ENCODE measurements at places on chromosomes 2 and 18. TPM values are rescaled to one million over a fixed set of nuclear protein-coding genes. Genes with fewer than 3 reads are reported as not detected.

- H3K4me1 ChIP-seq: peaks cover 20% of the 10 kb centered on the region
- no peak overlapping the region for H3K4me3 ChIP-seq
- no peak overlapping the region for H3K27ac ChIP-seq
- no peaks in the 10 kb centered on the region for H3K27me3 ChIP-seq
Observed at GRCh38 chr2:235692671-235693171, 198.9 kb downstream of the AGAP1 start.

Gene DSG4
- not detected for total RNA-seq

Gene KCNF1
- total RNA-seq: not detected

DNA sequence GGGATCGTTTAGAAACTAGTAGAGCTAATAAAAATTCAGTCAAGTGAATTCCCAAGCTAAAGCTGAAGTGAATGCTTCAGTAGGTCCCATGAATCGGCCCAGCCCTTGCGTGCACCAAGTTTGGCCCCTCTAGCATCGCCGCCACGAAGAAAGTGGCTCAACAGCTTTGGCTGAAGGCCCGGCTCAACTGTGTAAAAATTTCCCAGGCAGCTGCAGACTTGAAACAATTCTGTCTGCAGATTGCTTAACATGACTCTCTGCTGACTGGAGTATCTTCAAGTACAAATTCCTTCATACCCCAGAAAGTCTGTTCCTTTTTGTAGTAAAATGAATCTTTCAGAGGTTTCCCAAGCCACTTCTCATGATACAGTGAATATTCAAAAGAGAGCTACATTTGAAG is 32.7 kb downstream of the ALMS1 start:
- peaks cover 7% of the 10 kb centered on the region for H3K36me3 ChIP-seq
- H3K27ac ChIP-seq: no peak overlapping the region
- no peaks in the 10 kb centered on the region for H3K27me3 ChIP-seq
- H3K4me1 ChIP-seq: peaks cover 8% of the 10 kb centered on the region
- DNase-seq: no peak

DNA sequence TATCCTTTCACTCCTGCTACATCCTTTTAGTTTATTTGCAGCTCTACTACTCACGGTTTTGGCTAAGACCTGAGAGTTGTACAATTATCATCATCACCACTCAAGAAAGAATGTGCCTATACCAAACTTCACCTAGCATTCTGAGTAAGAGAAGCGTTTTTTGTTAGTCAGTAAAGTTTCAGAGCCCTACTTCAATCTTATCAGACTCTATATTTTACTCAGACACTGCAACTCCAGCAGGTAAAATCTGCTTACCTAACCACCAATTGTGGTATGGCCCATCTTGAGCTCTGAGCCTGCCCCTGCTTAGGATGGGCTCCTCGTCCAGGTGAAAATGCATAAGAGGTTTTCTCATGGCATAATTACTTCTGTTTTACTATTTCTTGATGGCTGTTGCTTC is 37.1 kb downstream of the ICOS start:
- H3K36me3 ChIP-seq: no peaks in the 10 kb centered on the region
- H3K27me3 ChIP-seq: peaks cover 49% of the 10 kb centered on the region
- H3K4me1 ChIP-seq: no peaks in the 10 kb centered on the region
- DNase-seq: no peak

Gene SERPINB2
- total RNA-seq: not detected

DNA sequence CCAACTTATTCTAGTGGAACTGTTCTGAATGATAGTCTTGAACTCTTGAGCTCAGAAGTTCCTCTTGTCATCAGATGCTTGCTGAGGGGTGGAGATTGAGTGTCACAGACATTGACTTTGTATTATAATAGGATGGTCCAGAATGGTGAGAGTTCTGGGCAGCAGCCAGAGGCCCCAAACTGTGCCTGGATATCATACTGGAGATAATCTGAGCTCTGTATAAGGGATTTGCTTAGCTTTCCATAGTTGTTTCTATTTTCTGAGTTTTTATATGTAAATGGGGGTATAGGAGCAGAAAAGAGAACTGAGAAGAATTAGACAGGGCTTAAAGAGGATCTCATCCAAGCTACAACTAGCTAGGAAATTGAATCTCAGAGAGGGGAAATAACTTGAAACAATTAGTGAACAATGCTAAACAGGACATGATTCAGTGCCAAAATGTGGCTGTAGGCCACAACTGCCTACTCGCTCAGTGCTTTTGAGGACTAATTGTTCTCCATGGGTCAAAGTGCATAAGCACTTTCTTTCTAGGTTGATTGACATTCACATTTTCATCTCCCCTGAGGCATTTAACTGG is 10.1 kb upstream of the LCLAT1 start:
- no peaks in the 10 kb centered on the region for H3K36me3 ChIP-seq
- H3K4me1 ChIP-seq: peaks cover 24% of the 10 kb centered on the region
- DNase-seq: no peak
- H3K4me3 ChIP-seq: no peak overlapping the region
- no peaks in the 10 kb centered on the region for H3K27me3 ChIP-seq

DNA sequence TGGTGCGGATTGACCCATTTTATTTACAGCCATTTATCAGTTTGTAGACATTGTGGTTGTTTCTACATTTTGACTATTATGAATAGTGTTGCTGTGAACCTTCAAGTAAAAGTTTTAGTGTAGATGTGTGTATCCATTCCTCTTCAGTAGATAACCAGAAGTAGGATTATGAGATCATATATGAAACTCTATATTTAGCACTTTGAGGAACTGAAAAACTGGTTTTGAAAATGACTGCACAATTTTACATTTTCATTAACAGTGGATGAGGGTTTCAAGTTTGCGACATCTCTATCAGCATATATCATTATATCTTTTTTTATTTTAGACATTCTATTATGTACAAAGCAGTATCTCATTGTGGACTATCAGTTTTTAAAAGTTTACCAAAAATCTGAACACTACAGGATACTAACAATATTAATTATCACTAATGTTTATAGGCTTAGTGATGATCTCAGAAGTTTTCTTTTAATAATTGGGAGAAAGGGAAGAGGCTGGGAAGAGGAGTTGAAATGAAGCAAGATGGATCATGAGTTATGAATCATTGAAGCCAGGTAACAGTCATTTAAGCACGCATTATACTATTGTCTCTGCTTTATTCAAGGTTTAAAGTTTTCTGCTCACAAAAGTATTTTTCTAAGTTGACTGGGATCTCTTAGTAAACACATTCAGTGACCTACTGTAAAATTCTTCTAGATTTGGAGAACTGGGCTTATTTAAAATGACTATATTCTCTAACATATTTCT is 329.0 kb upstream of the LRATD1 start:
- H3K36me3 ChIP-seq: no peaks in the 10 kb centered on the region
- H3K27ac ChIP-seq: no peak overlapping the region
- no peak for DNase-seq
- no peak overlapping the region for H3K4me3 ChIP-seq
- no peaks in the 10 kb centered on the region for H3K4me1 ChIP-seq

Gene RNF152
- total RNA-seq: 76.4 TPM

- H3K4me1 ChIP-seq: no peaks in the 10 kb centered on the region
- H3K36me3 ChIP-seq: no peaks in the 10 kb centered on the region
- H3K4me3 ChIP-seq: no peak overlapping the region
- H3K27me3 ChIP-seq: no peaks in the 10 kb centered on the region
Observed at GRCh38 chr2:150750720-150751119, 263.3 kb upstream of the RND3 start.

Gene NEU2
- not detected for total RNA-seq

Gene GALNT13
- not detected for total RNA-seq

GRCh38 chr2:159124441-159124911 is 156.0 kb downstream of the TANC1 start:
- peaks cover 6% of the 10 kb centered on the region for H3K36me3 ChIP-seq
- DNase-seq: no peak
- peak overlapping the region; percentile 1 for H3K4me3 ChIP-seq
- peaks cover 44% of the 10 kb centered on the region for H3K4me1 ChIP-seq

- H3K4me3 ChIP-seq: no peak overlapping the region
- H3K27me3 ChIP-seq: no peaks in the 10 kb centered on the region
- peaks cover 14% of the 10 kb centered on the region for H3K4me1 ChIP-seq
- no peak for DNase-seq
- no peak overlapping the region for H3K27ac ChIP-seq
Observed at GRCh38 chr2:62794791-62795190, 89.3 kb downstream of the EHBP1 start.

- H3K27me3 ChIP-seq: peaks cover 2% of the 10 kb centered on the region
- no peak overlapping the region for H3K4me3 ChIP-seq
- H3K27ac ChIP-seq: no peak overlapping the region
- no peaks in the 10 kb centered on the region for H3K36me3 ChIP-seq
- no peak for DNase-seq
- no peaks in the 10 kb centered on the region for H3K4me1 ChIP-seq
Observed at GRCh38 chr2:59932341-59932740, 621.1 kb downstream of the BCL11A start.

Gene WBP1
- total RNA-seq: 96.1 TPM

Gene DNAH7
- 1.0 TPM for total RNA-seq

DNA sequence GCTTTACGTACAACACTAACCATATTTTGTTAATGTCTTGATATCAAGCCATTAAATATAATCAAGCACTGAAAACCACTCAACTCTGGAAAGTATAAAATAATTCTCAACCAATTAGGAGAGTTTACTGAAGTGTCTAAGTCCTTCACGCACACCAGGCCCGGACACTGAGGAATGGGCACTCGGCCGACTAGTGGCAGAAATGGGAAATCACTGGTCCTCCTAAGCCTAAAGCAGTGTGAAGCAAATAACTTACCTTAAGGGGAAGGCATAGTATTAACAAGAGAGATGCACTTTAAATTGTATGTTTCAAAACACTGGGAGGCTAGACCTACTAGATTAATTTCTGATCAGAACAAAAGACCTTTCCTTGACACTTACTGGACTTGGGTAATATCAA is 45.7 kb downstream of the FAM210A start:
- no peak for DNase-seq
- no peaks in the 10 kb centered on the region for H3K27me3 ChIP-seq
- peaks cover 6% of the 10 kb centered on the region for H3K36me3 ChIP-seq
- H3K4me1 ChIP-seq: peaks cover 22% of the 10 kb centered on the region

Gene ZAP70
- 0.44 TPM for total RNA-seq

GRCh38 chr2:210517264-210517663 is 39.1 kb upstream of the CPS1 start:
- H3K27me3 ChIP-seq: no peaks in the 10 kb centered on the region
- no peaks in the 10 kb centered on the region for H3K36me3 ChIP-seq
- DNase-seq: no peak
- no peak overlapping the region for H3K27ac ChIP-seq
- no peak overlapping the region for H3K4me3 ChIP-seq

Gene MERTK
- total RNA-seq: 1.2 TPM

Gene MATN3
- 12.8 TPM for total RNA-seq

DNA sequence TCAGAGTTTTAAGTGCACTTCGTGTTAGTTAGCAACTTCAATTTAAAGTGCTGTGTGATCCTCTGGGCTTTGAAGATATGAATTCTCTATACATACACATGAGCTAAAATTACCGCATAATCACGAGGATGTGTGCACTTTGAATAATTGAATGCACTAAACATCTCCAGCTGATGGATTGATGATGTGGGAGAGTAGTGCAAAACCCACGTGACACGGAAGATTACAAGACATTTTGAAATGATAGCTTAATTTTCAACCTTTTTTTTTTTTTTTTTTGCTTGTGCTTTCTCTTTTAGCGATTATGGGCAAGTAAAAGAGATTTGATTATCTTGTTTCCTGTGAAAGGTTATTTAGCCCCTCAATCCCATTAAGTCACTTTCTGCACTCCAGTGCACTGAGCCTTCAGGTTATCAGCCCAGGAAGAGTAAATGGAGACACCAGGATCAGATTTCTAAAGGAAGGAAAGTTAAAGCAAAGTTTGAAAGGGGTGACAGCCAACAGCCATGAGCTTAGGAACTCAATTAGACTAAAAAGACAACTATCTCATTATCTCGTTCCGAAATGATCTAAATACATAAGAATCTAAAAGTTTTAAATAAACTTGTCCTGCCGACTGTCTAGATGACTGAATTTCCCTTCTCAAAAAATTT is 81.6 kb downstream of the CDK15 start:
- H3K36me3 ChIP-seq: no peaks in the 10 kb centered on the region
- H3K4me3 ChIP-seq: peak overlapping the region; percentile 71
- no peak overlapping the region for H3K27ac ChIP-seq
- H3K27me3 ChIP-seq: no peaks in the 10 kb centered on the region
- H3K4me1 ChIP-seq: peaks cover 21% of the 10 kb centered on the region

DNA sequence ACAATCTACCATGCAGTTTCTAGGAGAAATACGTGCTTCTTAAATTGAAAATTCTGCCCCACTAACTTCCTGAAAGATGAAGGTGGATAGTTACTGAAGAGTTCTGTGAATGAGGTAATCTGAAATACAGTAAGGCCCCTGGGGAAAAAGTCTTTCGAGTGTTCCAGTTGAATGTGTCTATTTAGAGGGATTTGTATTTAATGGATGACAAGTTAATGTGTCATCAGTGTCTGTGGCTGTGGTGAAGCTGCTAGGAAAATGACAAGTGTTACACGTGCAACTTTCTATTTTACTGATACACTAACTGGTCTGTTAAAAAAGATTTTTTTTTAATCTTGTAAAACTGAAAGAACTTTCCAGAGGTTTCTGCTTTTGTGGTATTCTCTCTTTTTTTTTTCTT is 384.6 kb downstream of the STK39 start:
- peaks cover 4% of the 10 kb centered on the region for H3K4me1 ChIP-seq
- H3K36me3 ChIP-seq: no peaks in the 10 kb centered on the region
- no peak overlapping the region for H3K4me3 ChIP-seq
- no peak for DNase-seq
- no peaks in the 10 kb centered on the region for H3K27me3 ChIP-seq

DNA sequence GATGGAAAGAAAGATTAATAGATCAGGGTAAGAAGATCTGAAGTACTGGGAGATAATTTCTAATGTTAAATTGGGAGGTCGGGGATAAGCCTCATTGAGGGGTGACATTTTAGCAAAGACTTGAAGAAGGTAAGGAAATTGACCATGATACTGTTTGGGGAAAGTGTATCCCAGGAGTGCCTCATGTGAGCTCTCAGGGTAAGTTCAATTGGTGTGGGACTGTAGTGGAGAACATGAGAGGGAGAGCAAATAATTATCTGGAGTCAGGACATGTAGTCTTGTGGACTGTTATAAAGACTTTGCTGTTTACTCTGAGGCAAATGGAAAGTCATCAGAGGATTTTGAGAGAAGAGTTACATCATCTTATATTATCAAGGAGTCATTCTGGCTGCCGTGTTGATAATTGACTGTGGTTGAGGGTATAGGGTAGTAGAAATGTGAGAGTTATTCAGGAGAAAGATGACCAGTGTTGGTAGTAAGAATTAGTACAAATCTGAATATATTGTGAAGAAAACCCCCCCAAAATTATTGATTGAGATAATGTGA is 624.4 kb downstream of the ADCYAP1 start:
- H3K27ac ChIP-seq: no peak overlapping the region
- H3K27me3 ChIP-seq: no peaks in the 10 kb centered on the region
- no peak for DNase-seq
- no peaks in the 10 kb centered on the region for H3K36me3 ChIP-seq

DNA sequence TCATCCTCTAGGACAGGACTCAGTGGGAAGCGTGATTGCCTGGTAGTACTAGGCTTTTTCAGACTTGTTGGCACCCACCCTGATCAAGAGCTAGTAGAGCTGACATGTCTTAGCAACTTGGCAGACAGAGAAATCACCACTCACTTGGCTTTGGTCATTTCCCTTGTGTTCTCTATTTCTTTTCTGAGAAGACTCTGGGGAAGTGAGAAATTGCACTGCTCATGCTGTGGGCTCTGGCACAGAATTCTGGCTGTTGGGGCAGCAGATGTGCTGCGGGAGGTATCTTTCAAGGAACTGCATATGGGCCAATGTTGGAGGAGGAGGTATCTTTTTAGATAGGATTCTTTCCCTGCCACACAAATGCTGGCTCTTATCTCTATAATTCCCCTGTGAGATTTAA is 529.1 kb upstream of the MEX3C start:
- H3K4me1 ChIP-seq: no peaks in the 10 kb centered on the region
- H3K27ac ChIP-seq: no peak overlapping the region
- no peaks in the 10 kb centered on the region for H3K27me3 ChIP-seq
- DNase-seq: no peak
- no peak overlapping the region for H3K4me3 ChIP-seq

Measured in osteocyte (in vitro differentiated cells).